ENCODE measurements at places on chromosomes 3 and 15.

- peak; percentile 53 for DNase-seq
These were observed 16.3 kb upstream of the JMJD7 start for GRCh38 chr15:41811432-41812195.

- no peak for DNase-seq
These were observed 63.1 kb downstream of the MYH15 start for GRCh38 chr3:108447096-108447847.

GRCh38 chr3:174483254-174483653 is 375.9 kb upstream of the NAALADL2 start:
- no peak for DNase-seq

DNA sequence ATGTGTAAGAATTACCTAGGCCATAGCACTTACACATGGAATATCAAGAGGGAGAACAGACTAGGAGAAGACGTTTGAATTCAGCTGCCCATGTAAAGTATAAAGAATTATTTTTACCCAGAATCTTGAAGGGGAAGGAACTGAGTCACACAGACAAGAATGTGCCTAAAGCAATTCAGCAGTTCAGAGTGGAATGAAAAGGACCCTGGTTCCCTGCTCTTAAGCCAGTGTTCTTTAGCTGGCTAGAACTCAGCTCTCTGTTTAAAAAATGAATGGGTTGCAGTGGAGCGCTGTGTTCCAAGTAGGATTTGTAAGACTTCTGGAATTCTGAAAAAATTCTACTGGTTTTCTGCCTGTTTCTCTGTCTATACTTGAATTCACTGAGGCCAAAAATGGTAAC is 440.2 kb downstream of the LPP start:
- DNase-seq, result no peak

DNA sequence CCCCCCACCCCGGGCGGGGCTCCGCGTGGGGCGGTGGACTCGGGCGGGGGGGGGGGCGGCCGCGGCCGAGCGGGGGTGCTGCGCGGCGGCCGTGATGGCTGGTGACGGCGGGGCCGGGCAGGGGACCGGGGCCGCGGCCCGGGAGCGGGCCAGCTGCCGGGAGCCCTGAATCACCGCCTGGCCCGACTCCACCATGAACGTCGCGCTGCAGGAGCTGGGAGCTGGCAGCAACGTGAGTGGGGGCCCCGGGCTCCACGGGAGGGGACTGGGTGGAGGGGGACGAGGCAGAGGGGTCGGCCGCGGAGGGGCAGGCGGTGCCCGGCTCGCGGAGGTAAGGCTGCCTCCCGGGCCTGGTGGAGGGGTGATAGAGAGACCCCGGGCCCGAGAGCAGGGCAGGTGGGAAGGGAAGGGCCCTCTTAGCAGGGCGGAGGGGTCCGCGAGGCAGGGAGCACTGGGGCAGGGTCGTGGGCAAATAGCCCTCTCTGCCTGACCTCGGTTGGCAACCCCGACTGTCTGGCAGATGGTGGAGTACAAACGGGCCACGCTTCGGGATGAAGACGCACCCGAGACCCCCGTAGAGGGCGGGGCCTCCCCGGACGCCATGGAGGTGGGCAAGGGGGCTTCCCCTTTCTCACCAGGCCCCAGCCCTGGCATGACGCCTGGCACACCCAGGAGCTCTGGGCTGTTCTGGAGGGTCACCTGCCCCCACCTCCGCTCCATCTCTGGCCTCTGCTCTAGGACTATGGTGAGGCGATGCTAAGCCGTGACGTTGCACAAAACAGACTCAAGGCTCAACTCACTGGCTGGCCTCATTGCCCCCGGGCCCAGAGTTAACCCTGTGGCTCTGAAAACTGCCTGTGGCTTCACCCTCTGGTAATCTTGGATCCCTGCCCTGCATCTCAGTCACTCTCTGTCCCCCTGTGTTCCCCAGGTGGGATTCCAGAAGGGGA is at the start of gene ECE2:
TSS of gene ECE2 (plus strand) at position 62 of the 950 bp plus-strand sequence. CDS start at position 194, 132 bp downstream.
- no peak for DNase-seq

DNA sequence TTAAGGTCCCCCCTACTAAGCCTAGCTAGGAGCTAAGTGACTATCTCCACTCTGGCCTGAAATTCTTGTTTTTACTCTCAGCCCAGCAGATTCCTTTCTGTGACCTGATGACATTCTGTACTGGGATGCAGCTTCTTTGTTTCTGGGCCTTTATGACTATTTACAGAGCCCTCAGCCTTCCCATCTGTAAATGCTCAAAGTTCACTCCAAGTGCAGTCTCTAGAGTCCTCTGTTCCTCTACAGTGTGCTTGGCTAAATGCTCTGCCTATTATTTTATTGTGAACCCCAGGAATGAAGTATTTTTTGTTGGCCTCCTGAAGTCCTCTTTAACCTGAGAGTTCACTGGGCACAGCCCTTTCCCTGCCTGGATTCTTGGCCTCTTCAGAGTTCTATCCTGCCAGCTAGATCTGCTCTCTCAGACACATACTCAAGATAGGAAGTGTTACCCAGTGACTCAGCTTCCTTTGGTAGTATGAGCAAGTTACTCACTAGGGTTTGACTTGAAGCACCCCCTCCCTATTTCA is 278.1 kb upstream of the P2RY1 start:
- no peak for DNase-seq

- no peak for DNase-seq
These were observed 175.8 kb downstream of the NSMCE3 start for GRCh38 chr15:29093696-29094343.
